GM23248 (cell line): ENCODE measurements at places on chromosomes 6 and 20. TPM values are rescaled to one million over a fixed set of nuclear protein-coding genes. Genes with fewer than 3 reads are reported as not detected.

The CST2 gene
- total RNA-seq: 0.63 and 5.6 TPM in 2 replicates

The ESR1 gene
- total RNA-seq: 0.13 TPM in 1 of 2 replicates, not detected in the other

The GPR63 gene
- 0.11 and 0.13 TPM in 2 replicates for total RNA-seq

DNA sequence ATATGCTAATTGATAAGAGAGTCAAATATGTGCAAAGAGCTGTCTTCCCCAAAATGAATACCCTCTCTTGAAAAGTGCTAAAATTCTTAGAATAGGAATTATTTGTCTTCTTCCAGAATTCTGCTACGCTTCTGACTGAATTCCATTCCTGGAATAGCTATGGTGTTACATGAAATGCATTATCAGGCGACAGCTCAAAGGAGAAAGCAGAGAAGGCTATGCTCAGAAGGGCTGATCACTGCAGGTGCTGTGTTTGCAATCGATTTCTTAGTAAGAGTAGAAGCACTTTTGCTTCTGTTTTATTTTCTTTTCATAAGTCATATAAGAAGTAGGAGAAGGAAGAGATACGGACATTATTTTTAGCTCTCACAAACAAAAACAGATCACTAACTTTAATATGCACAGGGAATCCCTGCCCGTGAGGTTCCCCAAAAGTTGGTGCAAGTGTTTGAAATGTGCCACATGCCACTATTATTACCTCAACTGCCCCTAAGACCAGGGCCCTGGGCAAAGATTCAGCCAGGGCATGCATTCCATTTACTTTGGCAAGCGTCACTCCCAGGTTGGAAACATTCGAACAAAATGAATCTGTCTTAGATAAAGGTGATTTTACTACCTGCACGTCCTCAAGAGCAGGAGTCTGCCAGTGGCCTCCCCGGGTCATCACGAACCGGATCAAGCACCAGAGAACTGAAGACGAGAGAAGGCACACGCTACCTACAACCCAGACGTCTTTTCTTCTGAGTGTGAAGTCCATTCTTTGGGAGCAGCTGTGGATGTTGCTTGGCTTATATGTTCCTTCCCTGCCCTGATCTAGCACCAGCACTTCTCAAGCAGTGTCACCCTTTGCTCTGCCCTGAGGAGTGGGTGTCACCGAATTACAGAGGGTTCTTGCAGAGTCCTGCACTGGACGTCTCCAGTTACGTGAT lies 7.2 kb downstream of the MYLK4 start:
- H3K4me1 ChIP-seq: no peaks in the 10 kb centered on the region
- H3K36me3 ChIP-seq: no peaks in the 10 kb centered on the region
- no peak overlapping the region for H3K4me3 ChIP-seq
- DNase-seq: no peak
- H3K27ac ChIP-seq: no peak overlapping the region

DNA sequence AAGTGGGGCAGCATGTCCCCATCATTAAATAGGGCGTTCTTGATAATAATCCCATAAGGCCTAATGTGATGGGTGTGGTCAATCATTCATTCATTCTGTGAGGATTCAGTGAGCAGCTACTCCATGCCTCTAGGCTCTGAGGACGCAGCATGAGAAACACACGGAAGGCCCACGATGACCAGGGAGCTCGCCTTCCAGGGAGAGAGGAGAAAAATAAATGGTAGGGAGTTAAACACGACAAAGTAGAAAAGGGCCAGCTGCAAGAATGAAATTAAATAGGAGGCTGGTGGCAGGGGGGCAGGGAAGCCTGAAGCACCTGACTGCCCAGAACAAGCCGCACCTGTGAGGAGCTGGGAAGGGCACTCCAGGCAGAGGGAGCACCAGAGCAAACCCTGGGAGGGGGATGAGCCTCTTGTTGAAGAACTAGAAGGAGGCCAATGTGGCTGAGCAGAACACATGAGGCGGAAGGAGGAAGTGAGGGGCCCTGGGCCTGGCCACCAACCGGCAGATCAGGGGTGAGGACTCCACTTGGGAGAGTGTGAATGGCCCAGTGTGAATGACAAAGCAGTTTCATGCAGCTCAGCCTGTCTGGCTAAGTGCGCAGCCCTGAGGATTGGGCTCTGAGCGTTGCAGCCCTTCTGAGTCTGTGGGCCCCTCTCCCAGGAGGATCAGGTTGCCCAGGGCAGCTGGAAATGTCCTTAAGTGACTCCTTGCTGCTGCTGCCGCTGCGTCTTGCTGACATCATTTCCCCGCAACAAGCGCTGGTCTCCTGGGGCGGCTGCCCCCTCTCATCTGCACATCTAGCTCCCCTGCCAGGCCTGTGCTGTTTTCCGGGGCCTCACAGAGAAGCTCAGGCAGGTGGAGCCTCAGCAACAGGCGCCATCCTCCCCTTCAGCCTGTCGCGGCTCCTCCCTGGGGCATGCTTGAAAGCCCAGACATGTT lies 99.9 kb downstream of the CDH26 start:
- peaks cover 20% of the 10 kb centered on the region for H3K4me1 ChIP-seq
- no peak for DNase-seq
- H3K36me3 ChIP-seq: no peaks in the 10 kb centered on the region
- no peak overlapping the region for H3K27ac ChIP-seq
- H3K27me3 ChIP-seq: no peaks in the 10 kb centered on the region
- H3K4me3 ChIP-seq: no peak overlapping the region

DNA sequence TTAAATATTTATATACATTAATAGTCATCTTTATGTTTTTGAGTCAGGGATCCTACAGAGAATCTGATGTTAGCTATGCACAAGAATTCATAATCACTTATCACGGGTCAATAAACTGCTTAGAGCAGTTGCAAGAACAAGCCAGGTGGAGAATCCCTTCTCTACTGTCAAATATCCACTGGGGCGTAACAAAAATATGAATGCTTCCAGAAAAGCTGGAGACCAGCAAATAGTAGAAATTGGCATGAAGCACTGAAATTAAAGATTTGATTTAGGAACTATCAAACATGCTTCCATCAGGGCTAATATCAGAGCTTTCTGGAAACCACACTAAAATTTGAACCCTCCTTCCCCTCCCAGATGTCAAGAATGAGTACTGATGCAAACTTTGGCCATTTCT lies 37.3 kb downstream of the ADGRG6 start:
- H3K27ac ChIP-seq: no peak overlapping the region
- H3K4me1 ChIP-seq: peaks cover 2% of the 10 kb centered on the region; the same call in 1 of the 2 replicates
- no peaks in the 10 kb centered on the region for H3K27me3 ChIP-seq

- peak; percentile 73 for DNase-seq
- H3K4me3 ChIP-seq: no peak overlapping the region
- H3K27ac ChIP-seq: no peak overlapping the region
- peaks cover 3% of the 10 kb centered on the region; the same call in 1 of the 2 replicates for H3K27me3 ChIP-seq
- no peaks in the 10 kb centered on the region for H3K36me3 ChIP-seq
Measured at GRCh38 chr6:2931970-2932748, 29.1 kb upstream of the SERPINB9 start.
